Osteoblast (primary cell): ENCODE measurements at places on chromosomes 13 and 19. TPM values are rescaled to one million over a fixed set of nuclear protein-coding genes. Genes with fewer than 3 reads are reported as not detected.

The MEIOSIN gene
- not detected in 2 replicates for total RNA-seq

The SIGLEC6 gene
- not detected in 2 replicates for total RNA-seq

The PHLDB3 gene
- 10.9 and 12.1 TPM in 2 replicates for total RNA-seq

The HTR2A gene
- under 0.01 TPM in 2 replicates for total RNA-seq

The APOE gene
- 44.5 and 46.6 TPM in 2 replicates for total RNA-seq

The LILRA1 gene
- not detected in 2 replicates for total RNA-seq

The TMEM255B gene
- total RNA-seq, result 1.8 and 2.9 TPM in 2 replicates

The PNMA8A gene
- total RNA-seq, result 2.1 and 2.2 TPM in 2 replicates

The SMIM24 gene
- not detected in 2 replicates for total RNA-seq

The CFAP97D2 gene
- not detected in 2 replicates for total RNA-seq

The ENOX1 gene
- total RNA-seq, result 5.4 and 7.1 TPM in 2 replicates

The FUT2 gene
- total RNA-seq, result not detected in 2 replicates

The AKT1S1 gene
- 13.3 and 13.4 TPM in 2 replicates for total RNA-seq

The PROSER3 gene
- total RNA-seq, result 5.8 and 6.2 TPM in 2 replicates

The KLK15 gene
- total RNA-seq, result not detected in 2 replicates

The IGFL2 gene
- not detected in 2 replicates for total RNA-seq

The DIAPH3 gene
- total RNA-seq, result 8.3 TPM in 2 replicates
